HFFc6 (cell line): ENCODE measurements at places on chromosomes 11 and 22. TPM values are rescaled to one million over a fixed set of nuclear protein-coding genes. Genes with fewer than 3 reads are reported as not detected.

- no peaks in the 10 kb centered on the region for H3K36me3 ChIP-seq
- H3K4me3 ChIP-seq, result no peak overlapping the region
- peaks cover 5% of the 10 kb centered on the region; the same call in 1 of the 2 replicates for H3K4me1 ChIP-seq
- peaks cover 64% of the 10 kb centered on the region for H3K27me3 ChIP-seq
- no peak overlapping the region for H3K27ac ChIP-seq
These were observed 24.3 kb downstream of the LMO2 start for GRCh38 chr11:33867561-33867960.

The GALR3 gene
- total RNA-seq, result not detected in 3 replicates

DNA sequence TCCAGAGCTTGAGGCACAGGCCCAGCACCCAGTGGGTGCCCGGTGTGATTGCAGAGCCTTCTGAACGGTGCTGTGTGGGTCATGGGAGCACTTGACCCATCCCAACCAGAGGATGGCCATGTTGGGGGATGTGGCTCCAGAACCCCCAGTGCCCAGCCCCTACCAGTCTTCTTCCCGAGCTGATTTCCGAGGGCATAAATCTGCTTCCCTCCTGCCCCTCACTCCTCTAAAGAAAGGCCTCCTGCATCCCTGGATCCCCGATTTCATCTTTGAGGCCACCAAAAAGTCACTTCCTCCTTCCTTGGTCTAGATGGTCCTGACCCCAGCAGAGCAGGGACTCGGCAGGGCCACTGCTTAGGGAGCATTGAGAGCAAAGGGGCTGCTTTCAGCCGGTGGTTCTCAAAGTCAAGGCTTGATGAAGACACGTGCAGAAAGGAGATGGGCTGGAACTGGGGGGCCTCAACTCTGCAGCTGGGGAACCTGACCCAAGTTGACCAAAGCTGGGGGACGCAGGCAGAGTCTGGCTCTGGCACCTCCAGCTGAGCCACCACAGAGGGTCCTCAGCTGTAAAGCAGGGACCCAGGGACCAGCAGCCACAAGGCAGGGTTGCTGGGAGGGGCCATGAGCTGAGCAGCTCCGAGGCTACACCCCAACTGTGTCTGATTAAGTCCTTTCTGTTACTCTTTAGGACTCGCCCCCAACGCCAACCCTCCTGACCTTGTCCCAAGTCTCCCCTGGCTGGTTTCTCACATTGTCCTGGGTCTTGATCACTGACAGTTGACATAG, 56.6 kb downstream of the LINC01488 start:
- H3K36me3 ChIP-seq, result no peaks in the 10 kb centered on the region
- H3K4me1 ChIP-seq, result peaks cover 26% of the 10 kb centered on the region
- H3K27ac ChIP-seq, result no peak overlapping the region
- no peak for DNase-seq
- H3K4me3 ChIP-seq, result no peak overlapping the region

The KRTAP5-10 gene
- not detected in 3 replicates for total RNA-seq

The OR10G4 gene
- not detected in 3 replicates for total RNA-seq
